ENCODE measurements at places on chromosomes 7 and 10. TPM values are rescaled to one million over a fixed set of nuclear protein-coding genes. Genes with fewer than 3 reads are reported as not detected.

- no peak for DNase-seq
Measured at GRCh38 chr7:40306025-40306424, 171.2 kb downstream of the SUGCT start.

- peak; percentile 20 for DNase-seq
Measured at GRCh38 chr7:66894463-66895080, 26.5 kb upstream of the TMEM248 start.

GRCh38 chr10:130208807-130209206 lies 72.6 kb downstream of the GLRX3 start:
- no peak for DNase-seq

WEE2 gene
- polyA plus RNA-seq: 0.04 TPM

DNA sequence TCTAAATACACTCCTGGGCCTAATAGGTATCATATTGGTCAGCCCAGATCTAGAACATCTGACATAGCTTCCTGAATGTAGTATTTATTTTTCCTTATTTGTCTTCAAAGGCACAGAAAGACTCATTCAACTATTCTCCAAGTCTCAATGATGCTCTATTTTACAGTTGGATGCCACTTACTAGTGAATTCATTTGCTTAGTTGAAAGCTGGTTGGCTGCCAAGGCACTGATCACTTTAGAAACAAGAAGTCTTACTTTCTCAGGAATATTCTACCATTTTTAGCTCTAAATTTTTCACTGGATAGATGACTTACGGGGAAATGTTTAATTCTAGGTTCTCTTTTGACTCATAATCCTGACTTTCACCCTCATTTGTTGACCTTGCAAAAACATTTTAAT lies 863.4 kb downstream of the SORCS1 start:
- DNase-seq: no peak
